Chondrocyte (in vitro differentiated cells): ENCODE measurements at places on chromosomes 12 and 14. TPM values are rescaled to one million over a fixed set of nuclear protein-coding genes. Genes with fewer than 3 reads are reported as not detected.
A peak's percentile ranks its signal among the peaks of the same experiment; 100 is the strongest.

GRCh38 chr12:10220398-10221077 lies 7.9 kb downstream of the GABARAPL1 start:
- H3K4me3 ChIP-seq, result no peak overlapping the region
- H3K4me1 ChIP-seq, result peaks cover 1% of the 10 kb centered on the region
- peak overlapping the region; percentile 29 for H3K27ac ChIP-seq
- no peaks in the 10 kb centered on the region for H3K27me3 ChIP-seq

DNA sequence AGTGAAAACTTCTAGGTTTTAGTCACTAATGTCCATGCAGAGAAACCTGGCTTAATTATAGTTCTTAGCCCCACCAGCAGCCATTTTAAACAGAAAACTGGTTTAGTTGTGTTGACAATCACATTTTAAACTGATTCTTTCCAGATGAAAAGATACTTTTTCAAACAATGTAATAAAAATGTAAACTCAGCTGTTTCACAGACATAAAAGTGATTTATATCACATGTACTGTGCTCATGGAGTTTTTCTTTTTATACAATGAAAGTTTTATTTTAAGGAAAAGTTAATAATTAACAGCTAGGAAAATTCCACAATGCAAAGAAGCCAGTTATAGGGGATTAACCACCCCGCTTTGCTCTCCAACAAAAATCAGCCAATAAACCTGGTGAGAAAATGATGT lies 129.7 kb downstream of the PAX9 start:
- H3K27me3 ChIP-seq, result peaks cover 21% of the 10 kb centered on the region
- H3K4me1 ChIP-seq, result no peaks in the 10 kb centered on the region
- H3K27ac ChIP-seq, result no peak overlapping the region
- H3K4me3 ChIP-seq, result no peak overlapping the region
- no peaks in the 10 kb centered on the region for H3K36me3 ChIP-seq

DNA sequence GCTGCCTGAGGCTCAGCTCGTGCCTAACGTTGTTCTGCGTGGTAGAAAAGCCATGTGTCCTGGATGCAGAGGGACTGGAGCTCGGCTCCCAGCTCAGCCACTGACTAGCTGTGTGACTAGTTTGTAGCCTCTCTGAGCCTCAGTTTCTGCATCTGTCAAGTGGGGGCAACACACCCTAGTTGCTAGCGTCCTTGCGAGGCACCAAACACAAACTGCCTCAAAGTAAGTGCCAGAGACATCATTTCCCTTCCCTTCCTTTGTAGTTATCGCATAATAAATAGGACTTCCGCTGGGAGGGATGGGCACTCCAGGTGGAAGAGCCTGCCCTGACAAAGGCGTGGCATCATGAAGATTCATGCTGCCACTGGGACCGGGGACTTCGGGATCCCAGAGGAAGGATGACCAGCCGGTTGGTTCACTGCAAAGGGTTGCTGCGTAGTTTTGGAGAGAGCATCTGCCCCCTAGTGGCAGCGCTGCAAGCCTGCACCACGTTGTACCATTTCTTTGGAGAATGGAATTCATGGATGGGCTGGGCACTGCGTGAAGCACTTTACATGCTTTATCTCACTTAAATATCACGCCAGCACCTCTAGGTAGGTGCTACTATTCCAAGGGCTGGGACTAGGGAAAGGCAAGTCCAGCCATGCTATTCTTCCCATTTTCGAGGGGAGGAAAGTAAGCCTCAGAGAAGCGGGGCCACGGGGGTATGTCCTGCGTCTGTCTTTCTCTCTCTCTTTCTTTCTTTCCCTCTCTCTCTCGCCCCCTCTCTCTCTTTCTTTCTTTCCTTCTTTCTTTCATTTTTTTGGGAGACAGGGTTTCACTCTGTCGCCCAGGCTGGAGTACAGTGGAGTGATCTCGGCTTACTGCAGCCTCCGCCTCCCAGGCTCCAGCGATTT lies 4.6 kb downstream of the CCDC197 start:
- no peak for DNase-seq
- H3K36me3 ChIP-seq, result no peaks in the 10 kb centered on the region
- H3K27ac ChIP-seq, result no peak overlapping the region
- H3K4me1 ChIP-seq, result peaks cover 4% of the 10 kb centered on the region
- H3K4me3 ChIP-seq, result no peak overlapping the region
- H3K27me3 ChIP-seq, result peaks cover 46% of the 10 kb centered on the region

Gene TECPR2
- 29.0 to 34.4 TPM (median 32.2 TPM) in 3 replicates for total RNA-seq

Gene HPD
- not detected in 3 replicates for total RNA-seq

GRCh38 chr14:84432676-84433075 lies 1097.3 kb upstream of the FLRT2 start:
- no peak for DNase-seq
- no peaks in the 10 kb centered on the region for H3K27me3 ChIP-seq
- peak overlapping the region; percentile 73 for H3K27ac ChIP-seq
- no peaks in the 10 kb centered on the region for H3K36me3 ChIP-seq
- no peak overlapping the region for H3K4me3 ChIP-seq

DNA sequence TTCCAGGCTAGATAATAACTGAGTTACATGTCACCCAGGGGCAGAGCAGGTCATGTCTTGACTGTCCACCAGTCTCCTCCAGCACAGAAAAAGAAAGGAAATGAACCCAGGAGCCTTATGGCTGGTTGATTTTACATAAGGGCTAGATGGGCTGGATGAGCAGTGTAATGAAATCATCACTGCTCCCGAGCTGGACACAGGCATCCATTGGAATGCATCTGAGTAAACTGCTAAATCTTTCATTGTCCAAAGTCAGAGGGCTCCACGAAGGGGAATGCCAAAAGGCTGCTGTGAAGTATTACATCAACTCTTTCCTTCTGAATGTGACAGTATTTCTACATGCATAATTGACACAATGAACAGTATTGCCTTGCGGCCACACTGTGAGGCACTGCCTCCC lies 30.1 kb upstream of the TSPAN11 start:
- no peak overlapping the region for H3K27ac ChIP-seq
- DNase-seq, result no peak
- H3K4me3 ChIP-seq, result no peak overlapping the region
- peaks cover 1% of the 10 kb centered on the region for H3K36me3 ChIP-seq

DNA sequence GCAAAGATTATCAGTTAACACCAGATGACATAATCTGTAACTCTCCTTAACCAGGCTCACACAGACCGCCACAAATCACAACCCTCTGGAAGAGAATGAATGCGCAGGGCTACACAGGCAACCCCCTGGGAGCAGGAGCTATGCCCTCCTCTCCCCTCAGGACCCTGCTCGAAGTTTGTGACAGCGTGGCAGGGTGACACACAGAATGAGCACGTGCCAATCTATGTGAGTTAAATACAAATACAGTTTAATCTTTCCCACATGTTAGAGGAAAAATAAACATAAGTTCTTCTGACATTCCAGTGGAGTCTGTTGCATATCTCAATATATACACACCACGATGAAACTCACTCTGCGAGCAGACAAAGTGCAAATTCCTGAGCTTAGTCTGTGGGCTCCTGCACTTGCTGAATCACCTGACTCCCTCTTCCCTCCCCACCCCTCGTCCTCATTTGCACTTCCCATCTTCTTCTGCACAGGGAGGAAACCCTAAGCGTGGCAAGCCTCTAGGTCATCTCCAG lies 37.6 kb downstream of the BCAT1 start:
- no peak for DNase-seq
- peaks cover 44% of the 10 kb centered on the region for H3K4me1 ChIP-seq
- H3K4me3 ChIP-seq, result peak overlapping the region; percentile 47
- no peaks in the 10 kb centered on the region for H3K27me3 ChIP-seq
- peaks cover 8% of the 10 kb centered on the region for H3K36me3 ChIP-seq

GRCh38 chr12:23950210-23950774 lies 822 bp upstream of the SOX5 start:
- DNase-seq, result no peak
- H3K36me3 ChIP-seq, result no peaks in the 10 kb centered on the region
- H3K4me3 ChIP-seq, result no peak overlapping the region
- no peaks in the 10 kb centered on the region for H3K4me1 ChIP-seq

Gene KLHDC1
- 3.3 to 7.2 TPM (median 4.5 TPM) in 3 replicates for total RNA-seq

DNA sequence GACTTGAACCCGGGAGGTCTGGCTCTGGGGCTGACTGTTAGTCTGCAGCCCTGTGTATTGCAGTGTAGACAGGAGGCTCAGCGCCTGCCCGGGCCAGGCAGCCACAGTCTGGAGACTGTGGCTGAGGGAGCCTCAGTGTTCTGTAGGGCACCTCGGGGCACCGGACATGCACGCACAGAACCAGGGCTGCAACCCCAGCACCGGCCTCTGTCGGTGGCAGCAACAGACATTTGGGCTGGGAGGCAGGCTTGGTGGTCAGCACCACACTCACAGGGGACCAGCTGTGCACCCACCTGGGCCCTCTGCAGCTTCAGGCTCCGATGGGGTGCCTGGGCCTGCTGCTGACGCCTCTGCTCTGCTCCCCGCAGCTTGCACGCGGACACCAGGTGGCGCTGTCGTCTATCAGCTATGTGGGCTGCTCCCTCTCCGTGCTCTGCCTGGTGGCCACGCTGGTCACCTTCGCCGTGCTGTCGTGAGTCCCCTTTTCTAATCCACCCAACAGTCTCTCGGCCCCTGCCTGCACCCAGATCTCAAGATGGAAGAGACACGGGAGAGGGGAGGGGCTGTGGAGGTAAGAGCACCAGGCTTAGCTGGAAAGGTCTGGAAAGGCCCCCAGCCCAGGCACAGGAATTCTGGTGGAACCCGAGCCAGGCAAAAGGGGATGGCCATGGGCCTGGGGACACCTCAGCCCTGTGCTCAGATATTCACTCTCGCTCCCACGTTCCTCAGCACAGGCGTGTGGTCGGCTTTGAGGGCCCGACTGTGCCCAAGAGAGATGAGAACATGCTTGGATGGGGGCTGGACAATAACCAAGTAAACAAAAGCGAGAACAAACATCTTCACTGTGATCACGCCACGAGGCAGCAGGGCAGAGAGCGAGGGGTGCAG lies 151.0 kb downstream of the ADGRD1 start:
- peaks cover 2% of the 10 kb centered on the region for H3K4me1 ChIP-seq
- H3K36me3 ChIP-seq, result peaks cover 2% of the 10 kb centered on the region
- H3K27me3 ChIP-seq, result peaks cover 15% of the 10 kb centered on the region
- no peak overlapping the region for H3K27ac ChIP-seq

DNA sequence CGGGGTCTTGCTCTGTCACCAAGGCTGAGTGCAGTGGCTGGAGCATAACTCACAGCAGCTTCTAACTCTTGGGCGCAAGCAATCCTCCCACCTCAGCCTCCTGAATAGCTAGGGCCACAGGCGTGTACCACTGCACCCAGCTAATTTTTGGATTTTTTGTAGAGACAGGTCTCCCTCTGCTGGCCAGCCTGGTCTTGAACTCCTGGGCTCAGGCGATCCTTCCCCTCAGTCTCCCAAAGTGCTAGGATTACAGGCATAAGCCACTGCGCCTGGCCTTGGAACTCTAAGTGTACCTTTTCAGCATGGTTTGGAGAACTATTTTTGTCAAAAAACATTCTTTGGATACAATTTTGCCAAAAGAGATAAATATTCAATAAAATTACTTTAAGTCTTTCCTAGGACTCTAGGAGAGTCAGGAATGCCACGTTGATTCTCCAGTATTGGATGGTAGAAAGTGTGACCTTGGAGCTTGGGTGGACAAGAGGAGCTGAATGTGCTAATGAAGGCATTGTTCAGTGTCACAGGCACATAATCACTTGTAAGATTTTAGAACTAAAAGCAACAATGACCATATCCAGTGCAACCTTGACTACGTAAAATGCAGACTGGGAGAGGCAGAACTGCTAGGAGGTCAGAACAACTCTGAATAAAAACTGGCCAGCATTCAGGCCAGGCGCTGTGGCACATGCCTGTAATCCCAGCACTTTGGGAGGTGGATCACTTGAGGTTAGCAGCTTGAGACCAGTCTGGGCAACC lies 2.8 kb downstream of the SRSF9 start:
- H3K27me3 ChIP-seq, result no peaks in the 10 kb centered on the region
- peaks cover 12% of the 10 kb centered on the region for H3K36me3 ChIP-seq
- peaks cover 35% of the 10 kb centered on the region for H3K4me1 ChIP-seq
- no peak for DNase-seq
- H3K27ac ChIP-seq, result no peak overlapping the region
